ENCODE measurements at places on chromosomes 3 and 15.

GRCh38 chr3:52119099-52119498 lies 35.1 kb downstream of the POC1A start:
- no peak for DNase-seq

- DNase-seq: no peak
Observed at GRCh38 chr3:189229196-189229828, 57.5 kb downstream of the TPRG1 start.

- no peak for DNase-seq
Observed at GRCh38 chr3:29346828-29347227, 66.0 kb downstream of the RBMS3 start.

DNA sequence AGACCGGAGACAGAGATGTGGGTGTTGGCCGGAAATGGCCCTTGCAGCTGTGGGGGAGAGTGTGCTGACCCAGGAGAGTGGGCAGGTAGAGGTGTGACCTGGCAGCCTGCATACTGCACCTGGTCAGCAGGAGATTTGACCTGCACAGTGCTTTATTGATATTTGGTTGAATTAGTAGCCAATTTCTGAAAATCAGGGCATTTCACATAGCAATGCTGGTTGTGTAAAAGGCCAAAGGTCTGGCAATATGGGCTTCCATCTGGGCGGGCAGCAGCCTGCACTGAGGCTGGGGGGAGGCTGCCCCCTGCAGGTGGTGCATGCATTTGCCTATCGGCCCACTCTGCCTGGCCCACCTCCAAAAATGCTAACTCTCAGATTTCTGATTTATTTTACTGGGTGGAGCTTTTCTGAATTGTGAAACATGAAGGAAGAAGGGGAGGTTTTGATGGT lies 9.4 kb upstream of the MGLL start:
- no peak for DNase-seq

GRCh38 chr3:130662501-130662996 lies 84.1 kb downstream of the PIK3R4 start:
- DNase-seq: no peak

DNA sequence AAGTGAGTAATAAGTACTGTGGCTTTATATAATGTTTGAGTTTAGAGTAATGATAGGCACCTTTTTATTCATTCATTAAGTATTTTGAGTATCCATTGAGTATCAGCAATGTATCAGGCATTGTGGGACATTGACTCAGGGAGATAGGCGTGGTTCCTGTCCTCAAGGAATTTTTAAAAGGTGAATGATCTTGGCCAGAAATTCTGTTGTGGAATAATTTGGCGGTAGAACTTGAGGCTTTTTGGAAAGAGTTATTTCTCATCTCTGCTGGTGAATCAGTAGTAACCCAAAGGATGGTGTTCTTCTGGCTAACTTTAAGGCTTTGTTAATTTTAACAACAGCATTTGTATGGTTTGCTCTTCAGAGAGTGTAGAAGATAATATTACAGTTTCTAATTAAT lies 2.0 kb downstream of the RAB7A start:
- no peak for DNase-seq

DNA sequence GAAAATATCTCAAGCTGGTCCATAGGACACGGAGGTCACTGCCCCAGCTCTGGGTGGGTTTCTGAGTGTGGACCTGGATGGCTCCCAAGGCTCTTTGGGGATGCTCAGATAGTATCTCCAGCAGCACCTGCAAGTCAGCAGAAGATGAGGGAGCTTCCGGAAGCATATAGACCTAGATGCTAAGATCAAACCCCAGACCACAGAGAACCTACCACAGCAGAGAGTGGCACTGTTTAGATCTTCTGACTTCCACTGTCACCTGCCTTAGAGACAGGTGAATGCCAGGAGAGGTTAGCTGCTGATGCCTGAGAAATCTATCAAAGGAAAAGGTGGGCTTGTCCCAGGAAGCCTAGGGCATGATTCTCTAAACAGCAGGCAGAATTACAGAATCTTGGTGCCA lies 105.7 kb upstream of the TRPM1 start:
- DNase-seq: no peak
